ENCODE measurements at places on chromosomes 12 and 14.

DNA sequence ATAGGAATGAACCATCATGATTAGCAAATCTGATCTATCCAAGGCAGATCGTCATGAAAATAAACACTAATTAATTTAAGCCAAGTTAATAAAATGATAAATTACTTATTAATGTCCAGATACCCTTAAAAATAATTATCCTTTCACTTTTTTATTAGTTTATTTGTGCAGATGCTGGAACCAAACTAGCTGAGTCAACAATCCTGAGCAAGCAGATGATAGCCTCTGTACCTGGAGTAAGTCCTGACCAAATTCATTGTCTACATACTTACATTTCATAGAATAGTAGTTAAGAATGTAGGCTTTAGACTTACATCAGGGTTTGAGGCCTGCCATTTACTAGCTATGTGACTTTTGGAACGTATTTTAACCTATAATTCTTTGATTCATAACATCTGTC is 105.8 kb downstream of the PRIMA1 start:
- DNase-seq = no peak

DNA sequence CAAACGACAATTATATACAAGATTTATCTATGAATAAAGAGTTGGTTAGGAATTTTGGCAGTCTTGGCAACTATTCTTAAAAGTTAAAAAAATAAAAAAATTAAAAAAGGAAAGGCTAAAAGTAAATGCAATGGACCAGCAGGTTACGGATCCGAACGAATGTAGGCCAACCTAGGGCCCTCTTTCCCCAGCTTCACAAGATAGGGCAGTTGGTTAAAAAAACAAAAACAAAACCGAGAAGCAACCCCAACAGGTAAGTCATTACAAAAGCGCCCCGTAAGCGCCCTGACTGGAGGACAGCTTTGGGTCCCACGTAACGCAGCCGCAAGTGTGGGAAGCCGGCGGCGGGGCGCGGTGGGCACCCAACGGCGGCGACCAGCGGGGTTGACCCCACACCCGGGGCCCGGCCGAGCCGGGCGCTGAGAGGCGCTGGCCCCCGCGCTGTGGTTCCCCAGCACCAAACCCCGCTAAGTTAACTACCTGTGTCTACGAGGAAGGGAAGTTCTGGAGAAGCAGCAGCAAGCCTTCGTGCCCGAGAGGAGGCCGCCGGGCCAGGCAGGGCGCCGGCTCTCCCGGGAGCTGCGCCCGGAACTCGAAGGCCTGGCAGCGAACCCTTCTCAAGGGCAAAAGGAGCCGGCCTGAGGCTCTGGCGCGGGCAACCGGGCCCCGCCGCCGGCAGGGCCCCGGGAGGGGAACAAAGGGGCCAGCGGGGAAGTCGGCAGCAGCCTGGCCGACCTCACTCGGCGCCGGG is 882 bp downstream of the HECTD1 start:
- no peak for DNase-seq

- no peak for DNase-seq
Measured at GRCh38 chr12:92416385-92416812, 270.8 kb upstream of the BTG1 start.

GRCh38 chr14:95432144-95433093 is 84.0 kb downstream of the SYNE3 start:
- DNase-seq = peak; percentile 22

DNA sequence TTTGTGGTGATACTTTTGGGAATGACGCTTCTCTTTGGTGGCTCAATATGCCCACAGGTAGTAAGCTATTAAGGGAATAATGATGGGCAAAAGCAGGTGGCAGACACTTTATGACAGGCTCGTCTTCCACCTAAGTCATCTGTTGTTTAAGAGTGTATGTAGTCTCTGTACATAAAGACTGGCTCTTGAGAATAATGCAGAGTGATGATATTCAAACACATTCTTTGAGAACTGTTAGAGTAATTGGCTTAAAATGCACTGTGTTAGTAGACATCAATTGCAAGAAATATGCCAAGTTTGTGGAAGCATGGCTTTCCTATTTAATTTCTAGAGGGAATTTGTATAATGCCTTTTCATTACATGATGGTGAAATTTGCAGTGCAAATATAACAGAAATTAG is 694.8 kb upstream of the MIS18BP1 start:
- DNase-seq = no peak

GRCh38 chr14:57287745-57288144 is 19.0 kb downstream of the AP5M1 start:
- DNase-seq = no peak

Data from LHCN-M2 (cell line).